ENCODE measurements at places on chromosomes 7 and 10.

DNA sequence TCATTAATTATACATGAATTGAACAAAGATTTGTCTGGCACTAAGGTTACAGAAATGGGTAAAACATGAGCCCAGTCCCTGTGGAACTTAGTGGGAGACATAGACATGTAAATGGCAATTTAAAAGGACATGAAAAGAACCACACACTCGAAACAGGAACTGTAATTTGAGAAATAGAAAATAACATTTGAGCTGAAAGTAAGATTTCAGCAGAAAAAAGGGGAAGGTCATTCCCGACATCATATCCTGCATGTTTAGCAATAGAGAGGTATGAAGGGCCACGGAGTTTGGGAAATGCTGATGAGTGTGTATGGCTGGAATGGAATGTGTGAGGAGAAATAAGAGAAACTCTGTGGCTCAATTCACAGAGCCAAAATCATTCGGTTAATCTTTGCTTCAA lies 175.4 kb upstream of the AHR start:
- no peaks in the 10 kb centered on the region for H3K27me3 ChIP-seq
- no peak for DNase-seq
- no peak overlapping the region for H3K4me3 ChIP-seq
- no peaks in the 10 kb centered on the region for H3K4me1 ChIP-seq
- H3K36me3 ChIP-seq, result no peaks in the 10 kb centered on the region

GRCh38 chr10:110002801-110003523 lies 4.8 kb upstream of the ADD3 start:
- no peak overlapping the region for H3K4me3 ChIP-seq
- H3K36me3 ChIP-seq, result no peaks in the 10 kb centered on the region
- H3K27me3 ChIP-seq, result no peaks in the 10 kb centered on the region
- H3K27ac ChIP-seq, result peak overlapping the region; percentile 14
- DNase-seq, result no peak

- no peaks in the 10 kb centered on the region for H3K4me1 ChIP-seq
- no peak overlapping the region for H3K4me3 ChIP-seq
- H3K27ac ChIP-seq, result no peak overlapping the region
- H3K36me3 ChIP-seq, result no peaks in the 10 kb centered on the region
Measured at GRCh38 chr7:141593134-141593533, 41.9 kb downstream of the AGK start.

GRCh38 chr7:114663502-114663901 lies 248.9 kb downstream of the FOXP2 start:
- peak; percentile 18 for DNase-seq
- no peaks in the 10 kb centered on the region for H3K27me3 ChIP-seq
- no peaks in the 10 kb centered on the region for H3K4me1 ChIP-seq

DNA sequence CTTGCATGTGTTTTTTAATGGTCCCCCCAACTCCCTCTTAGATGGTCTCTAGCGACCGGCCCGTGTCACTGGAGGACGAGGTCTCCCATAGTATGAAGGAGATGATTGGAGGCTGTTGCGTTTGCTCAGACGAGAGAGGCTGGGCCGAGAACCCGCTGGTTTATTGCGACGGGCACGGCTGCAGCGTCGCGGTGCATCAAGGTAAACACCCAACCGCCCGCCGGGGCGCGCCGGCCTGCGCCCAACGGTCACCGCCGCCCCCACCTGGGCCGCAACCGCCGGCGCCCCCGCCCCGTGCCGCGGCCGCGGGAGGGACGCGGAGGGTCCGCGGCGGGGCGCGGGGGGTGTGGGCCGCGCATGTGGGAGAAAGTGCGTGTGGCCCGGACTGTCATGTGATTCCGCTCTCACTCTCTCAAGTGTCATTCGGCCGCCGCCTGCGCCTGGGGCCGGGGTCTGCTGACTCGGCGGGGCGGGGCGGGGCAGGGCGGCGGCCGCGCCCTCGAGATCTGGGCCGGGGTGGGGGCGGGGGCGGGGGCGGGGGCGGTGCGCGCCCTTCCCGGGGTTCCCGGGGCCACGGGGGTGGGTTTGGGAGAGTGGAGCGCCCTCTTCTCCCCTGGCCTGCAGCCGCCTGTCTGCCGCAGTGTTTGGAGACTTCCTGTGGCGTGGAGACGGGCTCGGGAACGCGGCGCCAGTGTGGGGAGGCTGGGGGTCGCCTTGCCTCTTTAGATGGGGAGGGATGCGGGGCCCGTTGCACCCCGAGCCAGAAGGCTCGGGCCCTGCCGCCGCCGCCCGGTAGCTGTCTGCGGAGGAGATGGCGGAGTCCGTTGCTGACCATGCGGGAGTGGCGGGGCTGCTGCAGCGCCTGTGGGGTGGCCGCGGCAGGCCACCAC lies 817 bp downstream of the MLLT10 start:
- no peaks in the 10 kb centered on the region for H3K36me3 ChIP-seq
- peak; percentile 79 for DNase-seq
- H3K4me1 ChIP-seq, result peaks cover 12% of the 10 kb centered on the region
- H3K4me3 ChIP-seq, result peak overlapping the region; percentile 84

DNA sequence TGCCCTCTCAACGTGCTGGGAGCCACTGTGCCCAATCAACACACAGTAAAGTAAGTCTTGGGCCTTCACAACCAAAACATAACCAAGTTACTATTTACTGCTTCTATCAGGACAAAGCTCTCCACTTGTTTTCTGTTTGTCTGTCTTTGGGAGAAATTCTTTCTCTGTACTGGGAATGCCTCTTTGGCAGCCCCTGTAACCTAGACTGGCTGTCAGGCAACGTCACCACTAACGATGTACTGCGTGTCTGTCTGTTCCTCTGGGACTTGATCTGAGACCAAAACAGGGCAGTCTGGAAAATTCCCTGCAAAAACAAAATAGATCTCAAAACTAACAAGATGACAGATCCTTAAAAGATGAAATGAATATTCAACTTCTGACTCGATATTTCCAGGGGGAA lies 113.0 kb downstream of the SMURF1 start:
- peaks cover 15% of the 10 kb centered on the region for H3K4me1 ChIP-seq
- H3K4me3 ChIP-seq, result no peak overlapping the region
- H3K27ac ChIP-seq, result peak overlapping the region; percentile 41
- no peaks in the 10 kb centered on the region for H3K36me3 ChIP-seq
- H3K27me3 ChIP-seq, result no peaks in the 10 kb centered on the region

GRCh38 chr10:90066435-90066834 lies 365.0 kb downstream of the KIF20B start:
- no peaks in the 10 kb centered on the region for H3K36me3 ChIP-seq
- no peaks in the 10 kb centered on the region for H3K4me1 ChIP-seq
- DNase-seq, result no peak

GRCh38 chr10:3065622-3066021 lies 1.7 kb upstream of the PFKP start:
- H3K27me3 ChIP-seq, result no peaks in the 10 kb centered on the region
- no peak for DNase-seq
- H3K36me3 ChIP-seq, result no peaks in the 10 kb centered on the region

- H3K4me1 ChIP-seq, result no peaks in the 10 kb centered on the region
- no peak overlapping the region for H3K4me3 ChIP-seq
- no peak overlapping the region for H3K27ac ChIP-seq
- no peaks in the 10 kb centered on the region for H3K27me3 ChIP-seq
Measured at GRCh38 chr10:70124918-70125317, 7.7 kb downstream of the AIFM2 start.

DNA sequence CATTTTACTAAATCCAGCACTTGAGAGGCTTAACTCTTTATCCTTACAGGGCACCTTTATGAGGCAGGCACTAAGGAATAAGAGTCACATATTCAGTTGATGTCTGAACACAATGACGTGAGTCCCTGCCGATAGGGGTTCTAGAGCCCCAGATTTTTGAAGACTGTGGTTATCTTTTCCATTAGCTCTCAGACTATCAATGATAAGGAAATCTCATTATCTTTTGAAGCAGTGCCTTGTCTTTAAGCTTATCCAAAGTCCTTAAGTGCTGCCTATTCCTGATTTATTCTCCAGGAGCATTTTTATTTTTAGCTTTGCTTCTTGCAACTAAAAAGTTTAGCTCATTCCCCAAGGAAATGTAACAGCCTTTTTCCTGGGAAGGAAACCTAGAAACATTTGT lies 444.1 kb upstream of the LRRN3 start:
- no peaks in the 10 kb centered on the region for H3K27me3 ChIP-seq
- H3K4me3 ChIP-seq, result no peak overlapping the region
- H3K36me3 ChIP-seq, result no peaks in the 10 kb centered on the region
- H3K4me1 ChIP-seq, result no peaks in the 10 kb centered on the region
- no peak for DNase-seq
- no peak overlapping the region for H3K27ac ChIP-seq

GRCh38 chr10:133394801-133395221 lies 854 bp downstream of the MTG1 start:
- H3K4me1 ChIP-seq, result peaks cover 20% of the 10 kb centered on the region
- DNase-seq, result peak; percentile 14
- peak overlapping the region; percentile 100 for H3K4me3 ChIP-seq

DNA sequence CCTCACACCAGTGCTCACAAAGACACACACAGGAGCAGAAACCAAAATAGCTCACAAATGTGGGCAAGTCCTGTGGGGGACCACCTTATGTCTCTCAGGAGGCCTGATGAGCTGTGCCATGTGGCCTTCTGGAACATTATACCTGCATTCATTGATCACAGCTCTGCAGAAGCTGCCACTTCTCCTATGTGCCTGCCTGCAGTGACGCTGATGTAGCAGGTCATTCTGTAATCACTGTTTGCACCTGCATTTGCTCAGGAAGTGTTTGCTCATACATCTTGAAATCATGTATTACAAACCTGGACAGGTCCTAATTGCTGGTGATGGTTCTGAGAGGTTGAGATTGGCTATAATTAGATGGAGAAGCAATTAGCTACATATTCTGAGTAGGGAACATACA lies 310.2 kb downstream of the AUTS2 start:
- H3K36me3 ChIP-seq, result no peaks in the 10 kb centered on the region
- no peaks in the 10 kb centered on the region for H3K4me1 ChIP-seq
- H3K4me3 ChIP-seq, result no peak overlapping the region
- no peak overlapping the region for H3K27ac ChIP-seq
- no peak for DNase-seq
- no peaks in the 10 kb centered on the region for H3K27me3 ChIP-seq

- DNase-seq, result no peak
- no peaks in the 10 kb centered on the region for H3K4me1 ChIP-seq
- no peaks in the 10 kb centered on the region for H3K36me3 ChIP-seq
- no peaks in the 10 kb centered on the region for H3K27me3 ChIP-seq
- no peak overlapping the region for H3K27ac ChIP-seq
Measured at GRCh38 chr10:30294476-30295240, 54.4 kb downstream of the MTPAP start.

GRCh38 chr10:63899673-63900300 lies 378.6 kb downstream of the REEP3 start:
- H3K27me3 ChIP-seq, result no peaks in the 10 kb centered on the region
- no peak overlapping the region for H3K27ac ChIP-seq
- no peak overlapping the region for H3K4me3 ChIP-seq
- DNase-seq, result no peak

DNA sequence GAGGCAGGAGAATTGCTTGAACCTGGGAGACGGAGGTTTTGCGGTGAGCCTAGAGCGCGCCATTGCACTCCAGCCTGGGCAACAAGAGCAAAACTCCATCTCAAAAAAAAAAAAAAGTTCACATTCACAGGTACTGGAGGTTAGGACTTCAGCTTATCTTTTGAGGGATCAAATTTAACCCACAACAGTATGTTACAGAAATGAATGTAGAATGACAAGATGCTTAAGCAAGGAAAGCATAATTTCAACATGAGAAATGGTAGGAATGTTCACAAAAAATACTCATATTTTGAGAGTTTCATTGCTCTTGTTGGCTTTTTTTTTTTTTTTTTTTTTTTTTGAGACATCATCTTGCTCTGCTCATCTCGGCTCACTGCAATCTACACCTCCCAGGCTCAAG lies 1.9 kb upstream of the HERC4 start:
- H3K4me3 ChIP-seq, result no peak overlapping the region
- H3K4me1 ChIP-seq, result peaks cover 15% of the 10 kb centered on the region
- no peaks in the 10 kb centered on the region for H3K36me3 ChIP-seq
- no peak for DNase-seq

- no peak overlapping the region for H3K27ac ChIP-seq
- no peak overlapping the region for H3K4me3 ChIP-seq
- H3K4me1 ChIP-seq, result no peaks in the 10 kb centered on the region
- H3K36me3 ChIP-seq, result no peaks in the 10 kb centered on the region
- no peak for DNase-seq
- no peaks in the 10 kb centered on the region for H3K27me3 ChIP-seq
Measured at GRCh38 chr10:78286668-78287067, 253.0 kb downstream of the RPS24 start.

- H3K27me3 ChIP-seq, result no peaks in the 10 kb centered on the region
- no peak for DNase-seq
- H3K4me1 ChIP-seq, result peaks cover 4% of the 10 kb centered on the region
- H3K27ac ChIP-seq, result no peak overlapping the region
- no peaks in the 10 kb centered on the region for H3K36me3 ChIP-seq
- no peak overlapping the region for H3K4me3 ChIP-seq
Measured at GRCh38 chr7:88217675-88218428, 2.0 kb downstream of the SRI start.

DNA sequence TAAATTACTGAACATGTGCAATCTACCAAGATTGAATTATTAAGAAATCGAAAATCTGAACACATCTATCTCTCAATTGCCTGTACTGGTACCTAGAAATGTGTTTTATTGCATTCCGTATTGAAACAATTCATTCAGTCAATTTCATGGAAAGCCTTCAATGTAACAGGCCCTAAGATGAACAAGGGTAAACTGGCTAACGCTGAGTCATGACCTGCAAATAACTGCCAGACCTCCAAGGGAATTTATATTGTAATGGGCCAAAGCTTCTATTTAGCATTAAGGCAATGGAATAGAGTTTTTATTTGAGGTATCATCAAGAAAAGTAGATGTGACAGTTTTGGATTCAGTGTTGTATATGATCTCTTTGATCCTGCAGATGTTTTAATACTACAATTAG lies 49.9 kb upstream of the CD36 start:
- no peaks in the 10 kb centered on the region for H3K27me3 ChIP-seq
- DNase-seq, result no peak
- H3K27ac ChIP-seq, result no peak overlapping the region
- no peaks in the 10 kb centered on the region for H3K36me3 ChIP-seq
- no peak overlapping the region for H3K4me3 ChIP-seq

DNA sequence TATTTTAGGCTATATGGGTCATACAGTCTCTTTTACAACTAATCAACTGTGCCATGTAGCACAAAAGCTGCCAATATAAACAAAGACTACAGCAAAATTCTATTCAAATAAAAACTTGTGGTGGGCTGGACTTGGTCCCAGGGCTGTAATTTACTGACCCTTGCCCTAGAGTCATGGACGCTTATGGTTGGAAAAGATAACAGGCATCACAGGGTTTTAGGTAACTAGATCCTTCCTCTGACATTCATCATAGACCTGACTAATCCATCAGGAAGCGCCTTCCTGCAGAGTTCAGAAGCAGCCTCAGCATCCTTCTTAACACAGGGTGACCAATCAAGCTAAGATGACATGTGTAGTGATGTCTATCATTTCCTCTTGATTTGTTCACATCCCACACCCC lies 40.2 kb upstream of the GPAM start:
- H3K27me3 ChIP-seq, result no peaks in the 10 kb centered on the region
- no peak overlapping the region for H3K4me3 ChIP-seq
- H3K36me3 ChIP-seq, result no peaks in the 10 kb centered on the region
- no peak overlapping the region for H3K27ac ChIP-seq
- H3K4me1 ChIP-seq, result no peaks in the 10 kb centered on the region
